ENCODE measurements at places on chromosomes 1 and 21. TPM values are rescaled to one million over a fixed set of nuclear protein-coding genes. Genes with fewer than 3 reads are reported as not detected.

The LRRN2 gene
- not detected for polyA plus RNA-seq

The KRTAP10-6 gene
- not detected for polyA plus RNA-seq

The NTNG1 gene
- not detected for polyA plus RNA-seq

The FCMR gene
- polyA plus RNA-seq: 3.0 TPM

The FALEC gene
- not detected for polyA plus RNA-seq

The REN gene
- polyA plus RNA-seq: not detected

The TRIM46 gene
- polyA plus RNA-seq: not detected

The TSSK3 gene
- 0.65 TPM for polyA plus RNA-seq

The CFHR5 gene
- polyA plus RNA-seq: not detected

The FOXD3 gene
- polyA plus RNA-seq: not detected

The VSIG8 gene
- 0.04 TPM for polyA plus RNA-seq

The AGMAT gene
- not detected for polyA plus RNA-seq

The SLC2A5 gene
- 0.75 TPM for polyA plus RNA-seq

The SLC30A2 gene
- polyA plus RNA-seq: not detected

The RGS7 gene
- polyA plus RNA-seq: not detected

The INPP5B gene
- 13.1 TPM for polyA plus RNA-seq

The TYW3 gene
- 5.2 TPM for polyA plus RNA-seq

The KIF14 gene
- not detected for polyA plus RNA-seq

The TGFB2 gene
- 0.01 TPM for polyA plus RNA-seq

The SEMA6C gene
- polyA plus RNA-seq: 0.97 TPM

The KLF17 gene
- polyA plus RNA-seq: not detected

The DNM3 gene
- not detected for polyA plus RNA-seq

The S100A5 gene
- 1.4 TPM for polyA plus RNA-seq

The LCE1E gene
- polyA plus RNA-seq: not detected

The TMEM125 gene
- polyA plus RNA-seq: not detected

The CIART gene
- 0.32 TPM for polyA plus RNA-seq

The UFC1 gene
- polyA plus RNA-seq: 120 TPM

The P3R3URF gene
- polyA plus RNA-seq: not detected

The OR2T2 gene
- not detected for polyA plus RNA-seq

The STIL gene
- 0.27 TPM for polyA plus RNA-seq

The PGLYRP4 gene
- 0.04 TPM for polyA plus RNA-seq

The TRIM67 gene
- not detected for polyA plus RNA-seq

The TMEM61 gene
- not detected for polyA plus RNA-seq

The TINAGL1 gene
- not detected for polyA plus RNA-seq

The RPS27 gene
- polyA plus RNA-seq: 4,186 TPM

The HPCA gene
- not detected for polyA plus RNA-seq

The SMIM1 gene
- polyA plus RNA-seq: 1.4 TPM

The INTS7 gene
- polyA plus RNA-seq: 10.7 TPM

The SLC16A4 gene
- 0.25 TPM for polyA plus RNA-seq

The NIBAN1 gene
- 24.6 TPM for polyA plus RNA-seq

The MYOM3 gene
- not detected for polyA plus RNA-seq

The TPTE gene
- not detected for polyA plus RNA-seq

The COL24A1 gene
- 0.13 TPM for polyA plus RNA-seq

The NR1I3 gene
- not detected for polyA plus RNA-seq

The E2F2 gene
- 0.24 TPM for polyA plus RNA-seq

The GPR37L1 gene
- not detected for polyA plus RNA-seq

The ZNF683 gene
- polyA plus RNA-seq: not detected

The SLC45A3 gene
- 0.11 TPM for polyA plus RNA-seq

The PCAT6 gene
- polyA plus RNA-seq: not detected

The KCNT2 gene
- polyA plus RNA-seq: not detected

The RO60 gene
- 67.9 TPM for polyA plus RNA-seq

The GLIS1 gene
- not detected for polyA plus RNA-seq

The GALE gene
- 17.6 TPM for polyA plus RNA-seq

The SPRR2A gene
- not detected for polyA plus RNA-seq
